ENCODE measurements at places on chromosomes 2 and 18.

- no peak for DNase-seq
These were observed 400.2 kb upstream of the SPHKAP start for GRCh38 chr2:228581731-228582130.

DNA sequence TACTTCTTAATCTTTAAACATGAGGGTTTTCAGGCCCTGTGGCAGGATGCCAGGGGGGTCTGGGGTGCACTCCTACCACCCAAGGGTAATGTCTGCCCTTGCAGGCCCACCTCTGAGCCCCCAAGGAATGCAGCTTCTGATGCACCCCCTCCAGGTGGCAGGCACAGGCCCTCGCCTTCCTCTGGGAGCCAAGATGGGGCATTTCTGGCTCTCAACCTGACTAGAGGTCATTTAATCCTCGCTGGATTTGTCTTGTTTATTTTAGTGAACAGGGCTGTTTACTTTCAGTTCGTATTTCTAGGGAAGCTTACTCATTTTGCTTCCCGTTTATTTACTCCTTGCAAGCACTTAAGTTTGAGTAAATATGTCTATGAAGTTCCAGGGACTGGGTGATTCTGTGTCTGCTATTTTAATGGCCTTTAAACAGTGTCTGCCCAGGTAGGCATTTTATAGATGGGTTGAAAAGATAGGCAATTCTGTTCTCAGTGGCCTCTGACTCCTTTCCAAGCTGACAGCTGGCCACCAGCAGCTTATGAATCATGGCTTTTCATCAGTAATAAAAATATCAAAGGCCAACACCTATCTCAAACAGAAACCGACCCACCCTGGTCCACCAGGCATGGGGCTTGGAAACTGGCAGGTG is 11.1 kb upstream of the DNPEP start:
- no peak for DNase-seq

GRCh38 chr2:131682122-131682944 is 154.6 kb downstream of the CCDC74A start:
- DNase-seq, result peak; percentile 85

DNA sequence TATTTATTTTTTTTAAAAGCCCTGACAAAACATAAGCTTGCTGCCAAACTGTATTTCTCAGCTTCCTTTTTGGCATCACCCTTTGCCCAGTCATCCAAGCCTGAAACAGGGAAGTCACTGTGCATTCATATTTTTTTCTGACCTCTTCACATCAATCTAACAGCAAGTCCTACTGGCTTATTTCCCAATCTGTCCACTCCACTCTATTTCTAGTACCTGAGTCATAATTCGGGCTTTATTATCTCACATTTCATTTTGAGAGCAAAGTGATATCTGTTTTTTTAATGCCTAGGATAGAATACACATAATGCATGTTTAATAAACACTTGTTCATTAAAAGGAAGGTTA is 5.1 kb downstream of the HNMT start:
- no peak for DNase-seq

DNA sequence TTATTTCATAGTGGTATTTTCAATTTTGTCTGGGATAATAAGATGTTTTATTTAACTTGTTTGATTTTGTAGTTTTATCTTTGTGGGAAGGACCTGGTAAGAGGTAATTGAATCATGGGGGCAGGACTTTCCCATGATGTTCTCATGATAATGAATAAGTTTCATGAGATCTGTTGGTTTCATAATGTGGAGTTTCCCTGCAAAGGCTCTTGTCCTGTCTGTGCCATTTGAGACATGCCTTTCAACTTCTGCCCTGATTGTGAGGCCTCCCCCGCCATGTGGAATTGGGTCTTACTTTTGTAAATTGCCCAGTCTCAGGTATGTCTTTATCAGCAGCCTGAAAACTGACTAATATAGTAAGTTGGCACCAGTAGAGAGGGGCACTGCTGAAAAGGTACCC is 77.8 kb upstream of the ARHGAP15 start:
- DNase-seq, result no peak

DNA sequence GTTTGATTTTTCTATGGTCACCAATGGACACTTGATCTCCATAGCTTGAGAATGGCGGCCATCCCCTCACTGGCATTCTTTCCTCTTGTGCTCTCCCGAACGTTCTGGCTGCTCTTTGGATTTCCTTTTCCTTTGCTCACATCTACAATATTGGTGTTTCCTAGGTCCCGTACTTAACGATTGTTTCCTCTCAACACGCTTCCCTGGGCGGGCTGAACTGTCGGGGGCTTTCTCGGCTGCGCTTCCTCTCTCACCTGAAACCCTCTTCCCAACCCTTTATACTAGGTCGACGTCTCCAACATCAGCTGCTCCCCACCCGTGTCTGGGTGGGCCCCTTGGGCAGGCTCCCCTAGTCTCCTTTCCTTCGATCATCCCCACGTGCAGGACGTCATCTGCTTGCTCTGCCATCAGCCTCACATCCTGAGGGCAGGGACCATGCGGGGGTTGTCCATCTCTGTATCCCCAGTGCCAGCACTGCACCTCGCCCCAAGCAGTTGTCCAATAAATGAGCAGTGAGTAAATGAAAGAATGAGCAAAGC is 634 bp upstream of the DIS3L2 start:
- no peak for DNase-seq

DNA sequence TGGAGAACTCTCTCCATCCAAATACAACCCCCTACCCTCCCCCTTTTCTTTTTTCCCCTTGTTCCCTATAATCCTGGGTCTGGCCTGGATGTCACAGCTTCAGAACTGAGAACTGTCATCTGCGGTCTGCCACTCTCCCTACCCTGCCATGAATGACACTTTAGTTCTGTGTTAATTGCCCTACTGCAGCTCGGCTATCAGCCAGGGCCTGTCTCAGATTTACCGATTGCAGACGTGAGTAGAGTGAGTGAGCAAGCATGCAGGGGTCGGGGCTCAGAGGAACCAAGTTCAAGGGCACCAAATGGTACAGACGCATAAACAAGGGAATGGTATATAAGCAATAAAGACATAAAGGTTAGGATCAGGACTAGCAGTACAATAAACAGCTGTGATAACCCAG is 967.8 kb downstream of the BCL11A start:
- DNase-seq, result no peak

DNA sequence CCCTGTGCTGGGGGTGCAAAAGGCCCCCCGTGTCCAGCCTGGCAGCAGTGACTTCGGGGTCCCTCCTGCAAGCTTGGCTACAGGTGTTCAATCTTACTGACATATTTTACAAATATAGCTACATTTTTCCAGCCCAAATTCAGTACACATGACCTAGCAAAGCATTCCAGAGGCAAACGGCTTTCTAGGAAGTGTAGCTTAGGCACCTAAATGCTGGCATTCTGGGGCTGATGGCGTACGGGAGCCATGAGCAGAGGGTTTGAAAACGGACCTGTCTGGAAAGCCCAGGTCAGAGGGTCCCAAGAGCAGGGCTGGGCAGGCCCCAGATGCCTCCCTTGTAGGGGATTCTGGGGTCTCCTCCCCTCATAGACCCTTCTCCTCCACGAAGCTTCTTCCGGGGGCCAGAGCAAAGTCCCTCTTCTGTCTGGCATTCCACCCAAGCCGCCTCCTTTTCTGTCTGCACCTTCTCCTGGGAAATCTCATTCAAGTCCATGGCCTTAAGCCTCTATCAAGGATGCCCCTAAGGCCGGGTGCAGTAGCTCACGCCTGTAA is 63.3 kb upstream of the ASAP2 start:
- DNase-seq, result no peak

- DNase-seq, result no peak
These were observed 148.3 kb downstream of the MEIS1 start for GRCh38 chr2:66582987-66583880.

GRCh38 chr18:78242806-78243205 is 736.8 kb upstream of the SALL3 start:
- no peak for DNase-seq

DNA sequence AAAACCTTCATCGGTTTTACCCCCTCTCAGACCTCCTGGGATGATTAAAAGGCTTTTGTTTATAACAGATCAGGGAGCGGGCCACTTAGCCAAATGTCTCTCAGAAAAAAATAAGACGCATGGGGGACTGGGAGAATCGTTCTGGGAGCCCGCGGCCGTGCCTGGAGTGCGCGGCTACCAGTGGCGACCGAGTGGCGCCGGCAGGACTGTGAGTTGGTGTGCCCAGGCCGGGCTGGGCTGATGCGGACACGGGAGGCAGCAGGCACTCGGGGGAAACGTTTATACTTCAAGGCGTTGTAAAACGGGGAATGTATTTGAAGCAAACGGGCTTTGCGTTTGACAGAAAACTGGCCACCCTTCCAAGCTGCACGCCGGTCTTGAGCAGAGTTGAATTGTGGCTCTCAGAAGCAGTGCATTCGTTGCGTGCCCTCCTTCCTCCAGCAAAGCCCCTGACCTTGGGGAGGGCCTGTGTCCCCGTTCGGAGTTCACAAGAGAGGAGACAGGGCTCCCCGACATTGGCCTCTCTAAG is 4.7 kb upstream of the HOXD10 start:
- DNase-seq, result no peak

GRCh38 chr2:231617059-231617926 is 24.6 kb downstream of the TEX44 start:
- DNase-seq, result no peak
